EL (cell line): ENCODE measurements at places on chromosomes 3 and 15.

GRCh38 chr3:76021376-76021775 is 236.0 kb upstream of the ZNF717 start:
- no peak for DNase-seq

DNA sequence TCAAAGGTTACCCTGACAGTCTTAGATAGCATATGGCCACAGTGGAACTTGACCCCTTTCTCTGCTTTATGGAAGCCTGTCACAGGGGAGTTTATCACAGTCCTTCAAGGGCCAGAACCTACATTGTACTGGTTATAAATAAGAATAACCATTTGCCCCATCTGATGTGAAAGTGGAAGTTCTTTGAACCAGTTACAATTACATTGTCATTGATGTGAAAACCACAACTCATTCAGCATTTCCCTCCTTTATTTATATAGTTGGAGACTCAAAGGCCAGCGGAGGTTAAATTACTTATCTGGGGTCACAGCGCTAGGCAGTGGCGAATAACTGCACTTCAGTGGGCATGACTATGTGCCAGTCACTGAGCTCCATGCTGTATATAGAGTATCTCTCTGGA is 60.5 kb upstream of the TBC1D5 start:
- no peak for DNase-seq

DNA sequence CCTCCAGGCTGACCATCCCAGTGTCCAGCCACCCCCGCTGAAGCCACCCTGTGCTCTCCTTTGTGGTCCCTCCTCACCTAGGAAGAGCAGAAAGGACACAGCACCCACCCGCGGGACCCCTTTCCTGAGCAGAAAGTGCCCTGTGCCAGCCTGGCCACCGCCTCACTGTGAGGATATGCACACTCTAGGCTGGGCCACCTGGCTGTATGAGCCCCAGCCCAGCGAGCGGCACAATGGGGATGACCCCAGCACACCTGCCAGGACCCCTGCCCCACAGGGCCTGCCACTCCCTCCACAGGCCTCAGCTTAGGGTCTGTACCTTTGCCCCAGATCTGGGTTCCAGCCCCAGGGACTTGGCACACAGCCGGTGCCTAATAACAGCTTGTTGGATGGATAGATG is 47.9 kb upstream of the FURIN start:
- no peak for DNase-seq

DNA sequence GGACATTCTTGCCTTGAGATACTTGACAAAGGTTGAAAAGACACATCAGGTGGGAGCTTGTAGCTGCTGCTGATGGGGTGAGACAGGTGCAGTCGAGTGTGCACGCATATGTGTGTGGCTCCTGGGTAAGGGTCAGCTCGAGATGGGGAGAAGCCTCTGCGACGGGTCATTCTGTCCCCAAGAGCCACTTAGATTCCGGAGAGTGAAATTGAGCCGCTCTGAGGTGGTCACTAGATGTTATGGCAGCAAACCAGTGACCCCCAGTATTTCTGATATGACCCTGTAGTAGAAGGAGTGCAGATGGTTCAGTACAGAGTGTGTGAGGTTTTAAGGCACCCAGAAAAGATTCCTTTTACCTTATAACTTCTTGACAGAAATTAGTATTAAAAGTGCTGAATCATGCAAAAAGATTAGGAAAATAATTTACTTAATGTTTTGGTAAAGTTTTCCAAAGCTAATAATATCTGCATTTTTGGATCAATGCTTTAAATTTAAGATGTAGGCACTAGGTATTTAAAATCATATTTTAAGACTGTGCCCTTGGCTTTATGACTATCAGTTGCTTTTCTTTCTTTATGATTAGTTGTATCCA is 241.9 kb upstream of the TOPAZ1 start:
- DNase-seq, result no peak

DNA sequence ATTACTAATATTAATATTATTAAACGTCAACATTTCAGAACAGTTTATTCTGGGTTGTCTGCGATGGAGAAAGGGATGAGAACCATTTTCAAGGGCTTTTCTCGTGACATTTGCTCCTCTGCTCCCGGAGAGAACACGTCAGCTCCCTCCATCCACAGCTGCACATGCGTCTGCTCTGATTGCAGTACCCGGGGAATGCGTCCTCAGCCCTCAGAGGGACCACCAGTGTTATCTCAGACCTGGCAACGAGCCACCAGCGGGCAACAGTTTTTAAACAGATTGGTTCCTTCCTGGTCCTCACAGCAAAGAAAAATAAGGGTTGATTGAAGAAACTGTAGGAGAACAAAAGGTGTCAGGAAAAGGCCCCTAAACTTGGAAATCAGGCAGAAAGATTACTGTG is 202.2 kb upstream of the ADAMTS9 start:
- no peak for DNase-seq

- peak; percentile 57 for DNase-seq
Observed at GRCh38 chr3:177973241-177973840, 562.9 kb upstream of the KCNMB2 start.
